ENCODE measurements at places on chromosomes 7 and 10.

DNA sequence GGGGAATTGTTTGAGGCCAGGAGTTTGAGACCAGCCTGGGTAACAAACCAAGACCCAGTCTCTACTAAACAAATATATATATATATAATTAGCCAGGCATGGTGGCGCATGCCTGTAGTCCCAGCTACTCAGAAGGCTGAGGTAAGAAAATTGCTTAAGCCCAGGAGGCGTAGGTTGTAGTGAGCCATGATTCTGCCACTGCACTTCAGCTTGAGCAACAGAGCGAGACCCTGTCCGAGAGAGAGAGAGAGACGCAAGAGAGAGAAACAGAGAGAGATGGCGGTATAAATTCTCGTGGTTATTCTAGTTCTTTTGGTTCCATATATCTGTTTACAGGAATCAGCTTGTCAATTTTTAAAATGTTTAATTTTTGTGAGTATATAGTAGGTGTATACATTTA is 94.0 kb downstream of the TBXAS1 start:
- DNase-seq: no peak

- no peak for DNase-seq
These were observed 21.1 kb upstream of the PCBD1 start for GRCh38 chr10:70909326-70909935.

GRCh38 chr7:101878938-101879337 is 61.5 kb downstream of the CUX1 start:
- DNase-seq: no peak

DNA sequence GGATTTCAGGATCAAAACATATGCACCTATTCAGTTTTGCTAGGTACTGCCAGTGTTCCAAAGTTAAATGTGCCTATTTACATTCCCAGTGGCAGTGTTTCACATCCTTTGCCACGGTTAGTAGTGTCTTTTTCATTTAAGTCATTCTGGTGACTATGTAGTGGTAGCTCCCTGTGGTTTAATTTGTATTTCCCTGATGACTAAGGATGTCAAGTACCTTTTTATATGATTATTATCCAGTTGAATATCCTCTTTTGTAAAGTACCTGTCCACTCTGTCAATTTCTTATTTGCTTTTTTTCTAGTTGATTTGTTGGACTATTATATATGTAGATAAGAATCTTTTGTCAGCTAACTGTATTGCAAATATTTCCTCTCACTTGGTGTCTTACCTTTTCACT is 45.1 kb downstream of the TMEM60 start:
- no peak for DNase-seq

- DNase-seq: no peak
These were observed 161.7 kb downstream of the ADARB2 start for GRCh38 chr10:1575481-1576244.

DNA sequence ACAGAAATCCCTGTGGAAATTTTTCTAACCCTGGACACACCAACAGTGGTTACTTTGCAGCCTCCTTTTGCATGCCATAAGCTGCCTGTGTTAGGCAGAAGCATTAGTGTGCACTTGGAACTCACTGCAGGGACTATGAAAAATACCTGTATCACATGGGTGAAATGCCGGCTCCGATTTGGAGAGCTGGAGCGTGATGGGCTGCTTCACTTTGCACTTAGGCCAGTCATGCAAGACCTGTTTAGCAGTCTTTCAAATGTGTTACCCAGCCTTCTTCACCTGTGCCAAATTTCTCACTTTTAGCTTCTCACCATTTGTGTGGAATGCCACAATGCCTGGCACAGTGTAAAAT is 11.3 kb downstream of the NCOA4 start:
- no peak for DNase-seq

DNA sequence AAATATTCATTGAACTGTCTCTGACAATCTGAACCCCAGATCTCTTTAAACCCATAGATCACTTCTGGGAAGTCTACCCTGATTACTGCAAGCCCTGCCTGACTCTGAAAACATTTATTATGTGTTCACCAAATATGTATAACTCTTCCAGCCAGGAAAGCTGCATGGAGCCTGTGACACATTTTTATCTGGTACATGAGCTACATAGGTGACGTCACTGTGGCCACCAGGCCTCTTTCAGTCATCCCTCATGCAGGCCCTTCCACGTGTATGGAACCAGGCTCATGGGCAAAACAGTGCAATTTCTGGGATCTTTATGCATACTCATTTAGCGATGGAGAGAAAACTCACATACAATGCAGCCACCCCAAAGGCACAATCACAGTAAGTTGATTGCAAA is 133.9 kb upstream of the NUPR2 start:
- no peak for DNase-seq

GRCh38 chr7:141944811-141945210 is 2.0 kb downstream of the CLEC5A start:
- no peak for DNase-seq
